ENCODE measurements at places on chromosomes 7 and 10. TPM values are rescaled to one million over a fixed set of nuclear protein-coding genes. Genes with fewer than 3 reads are reported as not detected.

GPR141 gene
- total RNA-seq, result 0.09 TPM

CYP3A7 gene
- 0.14 TPM for total RNA-seq

GIMAP1 gene
- under 0.01 TPM for total RNA-seq

TMEM270 gene
- total RNA-seq, result not detected

CCDC146 gene
- 3.1 TPM for total RNA-seq

SIRT1 gene
- total RNA-seq, result 13.9 TPM

WNT8B gene
- not detected for total RNA-seq

SMKR1 gene
- 0.09 TPM for total RNA-seq

CFTR gene
- total RNA-seq, result 0.14 TPM

MYL10 gene
- total RNA-seq, result not detected

ZNF365 gene
- total RNA-seq, result 2.8 TPM

IFIT1B gene
- not detected for total RNA-seq

PDE1C gene
- total RNA-seq, result 0.92 TPM

PDK4 gene
- 16.2 TPM for total RNA-seq

Data from smooth muscle cell of bladder (primary cell).